ENCODE measurements at places on chromosomes 12 and 14. TPM values are rescaled to one million over a fixed set of nuclear protein-coding genes. Genes with fewer than 3 reads are reported as not detected.
A peak's percentile ranks its signal among the peaks of the same experiment; 100 is the strongest.

DNA sequence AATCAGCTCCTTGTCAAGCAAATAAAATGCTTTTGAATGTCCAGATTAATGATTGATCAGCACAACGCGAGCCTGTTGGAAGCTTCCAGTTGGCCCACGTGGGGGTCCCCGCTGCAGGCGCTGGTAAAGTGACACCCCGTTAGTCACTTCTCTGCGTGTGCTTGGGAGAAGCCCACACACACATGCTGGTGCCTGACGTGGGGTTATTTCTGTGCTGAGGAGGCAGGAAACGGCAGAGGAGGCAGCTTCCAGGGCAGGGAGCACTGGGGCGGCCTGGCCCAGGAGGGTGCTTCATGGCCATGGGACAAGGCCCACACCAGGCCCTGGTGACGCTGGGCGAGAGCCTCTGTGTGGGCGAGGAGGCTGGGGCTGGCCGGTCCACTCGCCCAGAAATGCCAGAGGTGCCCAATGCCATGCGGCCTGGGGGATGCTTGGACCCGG is 101.5 kb downstream of the KIF26A start:
- DNase-seq: no peak

DNA sequence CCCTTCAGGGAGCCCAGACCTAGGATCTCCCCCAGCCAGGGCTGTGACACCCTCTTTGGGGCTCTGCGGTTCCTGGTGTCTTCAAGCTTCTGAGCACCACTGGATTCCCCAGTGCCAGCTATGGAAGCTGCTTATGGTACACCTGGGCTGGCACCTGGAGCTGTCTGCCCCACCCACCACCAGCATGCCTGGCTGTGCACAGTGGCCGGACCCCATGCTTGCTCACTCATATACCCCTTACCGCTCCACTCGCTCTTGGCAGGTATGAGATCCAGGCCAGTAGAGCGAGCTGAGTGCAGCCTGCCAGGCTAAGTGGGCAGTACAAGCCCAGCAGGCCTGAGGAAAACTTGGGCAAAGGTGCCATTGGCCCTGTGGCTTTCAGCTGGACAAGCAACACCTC is 114.0 kb downstream of the DACT1 start:
- no peak for DNase-seq

The PAWR gene
- total RNA-seq: 142 TPM

The OVCH1 gene
- not detected for total RNA-seq

DNA sequence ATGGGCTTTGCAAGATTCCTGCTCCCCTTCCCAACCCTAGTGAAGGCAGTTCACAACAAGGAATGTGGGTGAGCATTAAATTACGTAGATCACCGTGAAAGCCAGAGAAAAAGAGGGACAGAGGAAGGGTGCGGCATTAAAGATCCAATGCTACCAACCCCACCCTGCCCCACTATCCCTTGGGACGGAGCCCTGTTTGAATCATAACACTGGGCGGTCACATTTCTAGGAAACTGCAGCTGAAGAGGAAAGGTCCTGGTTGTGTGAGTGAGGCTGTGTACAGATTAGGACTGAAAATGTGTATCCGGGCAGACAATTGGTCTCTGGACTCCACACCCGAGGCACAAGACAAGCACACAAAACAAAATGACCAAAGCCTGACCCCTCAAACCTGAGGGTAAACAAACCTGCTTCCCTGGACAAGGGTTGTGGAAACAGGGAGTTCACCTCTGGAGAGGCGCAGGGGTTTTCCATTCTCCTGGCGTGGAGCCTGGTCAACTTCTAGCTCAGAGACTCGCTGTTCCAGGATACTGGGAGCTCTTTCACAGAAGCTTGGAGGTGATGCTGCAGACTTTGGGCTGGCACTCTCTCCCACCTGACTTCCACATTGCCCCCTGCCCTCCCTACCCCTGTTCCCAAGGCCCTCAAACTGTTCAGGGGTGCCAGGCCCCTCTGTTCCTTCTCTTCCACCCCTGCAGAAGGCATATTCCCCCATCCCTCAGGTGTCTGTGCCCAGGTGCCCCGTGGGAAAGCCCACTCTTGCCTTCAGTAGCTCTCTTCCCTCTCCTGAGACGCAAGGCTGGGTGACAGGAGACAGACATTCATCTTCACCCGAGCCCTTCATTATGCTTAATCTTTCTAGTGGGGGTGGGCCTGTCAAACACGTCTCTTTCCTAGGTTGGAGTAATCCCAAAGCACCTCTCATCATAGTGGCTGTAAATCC is 16.5 kb downstream of the NINJ2 start:
- no peak for DNase-seq

DNA sequence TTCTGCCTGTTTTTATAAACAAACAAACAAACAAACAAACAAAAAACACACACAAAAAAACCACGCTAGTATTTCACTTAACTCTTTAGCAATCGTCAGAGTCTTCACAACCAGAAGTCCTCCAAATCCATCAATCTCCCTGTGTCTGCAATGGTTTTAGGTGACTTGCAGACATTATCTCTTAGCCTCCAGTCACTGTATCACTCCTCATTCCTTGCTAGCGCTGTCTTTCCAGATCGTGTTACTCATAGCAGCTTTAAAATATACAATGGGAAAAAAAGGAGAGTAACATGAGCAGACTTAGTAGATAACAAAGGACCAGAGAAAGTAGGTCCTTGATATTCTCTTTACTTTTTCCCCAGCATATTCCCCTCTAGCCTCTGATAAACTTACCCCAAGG is 15.5 kb upstream of the ETNK1 start:
- no peak for DNase-seq

GRCh38 chr14:87995500-87996290 is 2.7 kb upstream of the GALC start:
- DNase-seq: no peak

DNA sequence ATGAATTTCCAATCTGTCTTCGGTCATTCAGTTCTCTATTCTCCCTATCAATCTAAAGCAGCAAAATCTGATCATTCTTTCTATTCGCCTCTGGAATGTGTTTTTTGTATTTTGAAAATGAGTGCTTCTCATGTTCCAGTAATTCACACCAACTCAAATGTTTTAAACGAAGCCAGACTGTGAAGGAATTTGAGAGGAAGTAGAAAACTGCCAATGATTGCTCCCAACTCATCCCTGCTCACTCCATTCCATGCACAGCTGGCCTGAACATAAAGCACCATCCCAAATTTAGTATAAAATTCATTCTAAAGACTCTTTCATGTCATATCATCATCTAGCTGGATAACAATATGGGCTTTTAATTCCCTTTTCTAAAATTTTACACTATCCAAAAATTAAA is 123.8 kb downstream of the DUSP6 start:
- DNase-seq: no peak

GRCh38 chr12:16062611-16063010 is 151.5 kb downstream of the DERA start:
- no peak for DNase-seq

- DNase-seq: no peak
Measured at GRCh38 chr12:105278043-105278697, 42.2 kb upstream of the APPL2 start.

GRCh38 chr12:12592930-12593329 is 18.7 kb upstream of the CREBL2 start:
- no peak for DNase-seq

The RASSF9 gene
- total RNA-seq: 0.33 TPM

- no peak for DNase-seq
Measured at GRCh38 chr14:89042021-89042420, 217.6 kb downstream of the TTC8 start.

- DNase-seq: no peak
Measured at GRCh38 chr14:68111853-68112270, 292.3 kb downstream of the RAD51B start.

- DNase-seq: no peak
Measured at GRCh38 chr14:104130974-104131651, 7.3 kb upstream of the KIF26A start.

GRCh38 chr12:1934068-1934467 is 15.6 kb upstream of the CACNA2D4 start:
- no peak for DNase-seq

The KRT77 gene
- total RNA-seq: not detected

DNA sequence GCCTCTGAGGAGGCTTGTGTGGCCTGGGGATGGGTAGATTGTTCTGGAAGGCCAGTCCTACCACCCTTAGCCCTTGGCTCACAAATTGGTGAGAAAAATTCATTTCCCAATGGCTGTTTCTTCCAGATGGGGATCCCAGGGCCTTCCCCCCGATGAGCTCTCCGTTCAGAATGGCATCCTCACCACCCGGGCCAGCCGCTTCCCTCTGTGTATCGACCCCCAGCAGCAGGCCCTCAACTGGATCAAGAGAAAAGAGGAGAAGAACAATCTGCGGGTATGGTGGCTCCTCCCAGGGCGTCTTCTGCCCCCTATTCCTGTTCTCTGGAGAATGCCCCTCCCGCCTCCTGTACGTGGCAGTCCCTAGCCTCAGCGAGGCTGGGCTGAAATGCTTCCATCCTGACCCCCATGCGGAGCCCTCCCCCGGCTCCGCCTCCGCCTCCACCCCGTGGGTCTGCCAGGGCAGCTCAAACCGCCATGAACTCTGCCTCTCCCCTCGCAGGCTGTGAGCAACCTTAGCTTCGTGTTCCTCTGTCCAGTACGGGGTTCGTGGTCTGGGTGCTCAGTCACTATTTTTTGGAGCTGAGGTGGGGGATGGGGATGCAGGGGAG is 57.8 kb downstream of the CCDC92 start:
- no peak for DNase-seq

GRCh38 chr12:4164559-4165558 is 108.7 kb upstream of the CCND2 start:
- no peak for DNase-seq

- DNase-seq: no peak
Measured at GRCh38 chr12:98736352-98737321, 91.5 kb downstream of the APAF1 start.

GRCh38 chr14:64293976-64294671 is at the start of gene ESR2:
Gene ESR2 (minus strand): TSS chr14:64294371. CDS start chr14:64282985, 11,386 bp downstream.
- DNase-seq: no peak

- DNase-seq: no peak
Measured at GRCh38 chr12:78406213-78406612, 458.4 kb upstream of the SYT1 start.

The CCDC77 gene
- 9.8 TPM for total RNA-seq

The GLT1D1 gene
- not detected for total RNA-seq

GRCh38 chr12:52044292-52044983 is 6.8 kb upstream of the NR4A1 start:
- DNase-seq: no peak

DNA sequence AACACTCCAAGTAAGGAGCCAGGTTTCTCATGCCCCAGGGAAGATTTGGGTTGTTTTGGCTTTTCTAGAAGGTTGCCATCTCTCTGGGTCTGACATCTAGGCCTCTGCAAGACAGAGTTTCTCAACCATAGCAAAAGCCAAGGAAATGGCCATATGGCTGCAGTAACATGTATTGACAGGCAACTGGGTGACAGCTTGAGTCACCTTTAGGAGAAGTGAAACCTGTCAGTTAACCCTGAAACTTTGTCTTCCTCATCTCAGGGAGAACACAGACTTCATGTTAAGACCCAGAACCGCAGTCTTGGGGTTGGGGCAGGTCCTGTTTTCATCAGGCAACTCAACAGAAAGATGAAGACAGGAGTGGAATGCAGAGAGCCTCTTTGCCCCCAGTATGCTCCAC is 46.0 kb upstream of the PLBD1 start:
- no peak for DNase-seq

DNA sequence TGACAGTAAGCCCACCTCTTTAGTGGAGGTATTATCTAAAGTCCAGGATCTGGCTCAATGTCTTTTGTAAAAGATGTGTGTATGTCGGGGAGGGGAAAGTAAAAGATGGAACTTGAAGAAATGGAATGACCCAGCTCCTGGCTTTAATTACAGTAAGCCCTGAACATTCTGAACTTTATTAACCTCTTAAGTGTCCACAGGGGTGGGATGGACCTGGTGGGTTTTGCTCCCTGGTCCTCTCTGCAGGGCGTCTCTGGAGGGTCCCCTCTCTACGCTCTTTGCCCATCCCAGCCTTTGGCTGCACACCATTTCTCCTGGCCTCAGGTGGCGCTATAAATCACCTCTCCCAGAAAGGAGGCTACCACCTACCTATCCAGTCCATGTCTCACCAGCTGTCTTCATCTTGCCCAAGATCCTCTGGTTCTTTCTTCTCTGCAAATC is 3.7 kb upstream of the CISTR start:
- no peak for DNase-seq

DNA sequence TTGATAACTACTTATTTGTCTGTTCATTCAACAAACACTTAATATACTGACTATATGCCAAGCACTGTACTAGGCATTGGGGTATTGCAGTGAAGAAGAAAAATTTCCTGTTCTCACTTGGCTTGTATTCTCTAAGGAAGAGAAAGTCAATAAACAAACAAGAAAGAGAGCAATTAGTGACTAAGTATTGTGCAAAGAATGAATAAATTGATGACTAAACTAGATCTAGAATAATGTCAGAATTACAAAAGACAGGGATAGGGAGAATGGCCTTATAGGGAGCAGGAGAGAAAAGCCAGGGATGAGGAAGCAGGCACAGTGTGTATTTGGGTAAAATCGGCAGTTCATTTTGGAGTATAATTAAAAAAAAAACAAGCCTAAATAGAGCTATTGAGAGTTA is 4.2 kb upstream of the LIN7A start:
- DNase-seq: no peak

The GPR65 gene
- not detected for total RNA-seq

The TSPAN31 gene
- 17.5 TPM for total RNA-seq

- DNase-seq: peak; percentile 61
Measured at GRCh38 chr14:102316743-102317563, 2.6 kb upstream of the ZNF839 start.

The LRRC10 gene
- not detected for total RNA-seq

The REP15 gene
- total RNA-seq: 1.9 TPM

The SERPINA10 gene
- total RNA-seq: 0.03 TPM

The PTHLH gene
- 2.2 TPM for total RNA-seq

GRCh38 chr14:68315081-68315480 is 477.8 kb downstream of the ZFP36L1 start:
- DNase-seq: no peak

GRCh38 chr12:9064815-9065606 is 50.7 kb downstream of the A2M start:
- no peak for DNase-seq

- DNase-seq: no peak
Measured at GRCh38 chr12:105736498-105736897, 402.3 kb downstream of the NUAK1 start.

DNA sequence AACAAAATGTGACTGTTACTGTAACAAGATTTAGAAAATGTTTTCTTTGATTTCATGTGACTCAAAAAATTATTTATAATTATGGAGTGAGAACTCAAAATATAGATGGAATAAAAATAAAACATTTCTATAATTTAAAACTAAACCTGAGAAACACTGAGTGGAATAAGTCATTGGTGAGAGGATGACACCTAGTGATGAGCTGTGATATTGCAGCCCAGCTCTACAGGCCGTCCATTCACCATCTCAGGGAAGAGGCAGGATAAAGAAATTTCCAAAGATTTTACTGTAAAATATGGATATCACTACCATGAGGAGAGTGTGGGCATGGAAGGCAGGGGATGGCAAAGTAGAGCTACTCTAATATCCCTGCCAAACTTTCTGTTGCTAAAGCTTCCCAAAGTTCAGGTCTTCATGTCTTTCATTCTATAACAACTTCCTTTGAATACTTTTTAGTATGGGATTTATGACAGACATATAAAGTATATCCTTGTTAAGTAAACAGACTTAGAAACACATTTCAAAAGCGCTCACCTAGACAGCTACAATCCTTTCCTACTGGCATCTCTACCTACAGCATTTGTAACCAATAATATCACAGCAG is 308.0 kb downstream of the ITPR2 start:
- DNase-seq: peak; percentile 33

GRCh38 chr14:32009221-32009975 is 67.7 kb upstream of the ARHGAP5 start:
- DNase-seq: no peak
